ENCODE measurements at places on chromosomes 3 and 15.

DNA sequence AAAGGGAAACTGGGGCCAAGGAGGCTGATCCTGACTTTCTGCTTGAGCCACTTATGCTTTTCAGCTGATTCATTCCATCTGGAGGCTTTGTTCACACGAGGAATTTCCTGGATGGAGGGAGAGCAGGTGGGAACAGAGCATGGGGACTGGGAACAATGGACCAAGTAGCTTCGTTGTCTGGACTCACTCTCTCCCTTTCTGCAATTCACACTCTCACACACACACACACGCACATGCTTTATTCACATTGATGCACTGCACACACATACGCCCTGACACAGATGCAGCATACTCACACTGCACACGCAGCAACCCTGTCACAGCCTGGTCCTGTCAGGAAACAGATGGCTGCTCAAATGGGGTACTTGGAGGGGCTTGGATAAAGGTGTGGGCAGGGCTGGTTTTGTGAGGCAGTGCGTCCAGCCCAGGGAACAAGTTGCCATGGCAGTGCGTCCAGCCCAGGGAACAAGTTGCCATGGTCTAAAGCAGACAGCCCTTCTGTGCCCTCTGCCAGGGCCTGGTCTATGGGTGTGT is 19.8 kb upstream of the CHCHD6 start:
- DNase-seq = no peak

DNA sequence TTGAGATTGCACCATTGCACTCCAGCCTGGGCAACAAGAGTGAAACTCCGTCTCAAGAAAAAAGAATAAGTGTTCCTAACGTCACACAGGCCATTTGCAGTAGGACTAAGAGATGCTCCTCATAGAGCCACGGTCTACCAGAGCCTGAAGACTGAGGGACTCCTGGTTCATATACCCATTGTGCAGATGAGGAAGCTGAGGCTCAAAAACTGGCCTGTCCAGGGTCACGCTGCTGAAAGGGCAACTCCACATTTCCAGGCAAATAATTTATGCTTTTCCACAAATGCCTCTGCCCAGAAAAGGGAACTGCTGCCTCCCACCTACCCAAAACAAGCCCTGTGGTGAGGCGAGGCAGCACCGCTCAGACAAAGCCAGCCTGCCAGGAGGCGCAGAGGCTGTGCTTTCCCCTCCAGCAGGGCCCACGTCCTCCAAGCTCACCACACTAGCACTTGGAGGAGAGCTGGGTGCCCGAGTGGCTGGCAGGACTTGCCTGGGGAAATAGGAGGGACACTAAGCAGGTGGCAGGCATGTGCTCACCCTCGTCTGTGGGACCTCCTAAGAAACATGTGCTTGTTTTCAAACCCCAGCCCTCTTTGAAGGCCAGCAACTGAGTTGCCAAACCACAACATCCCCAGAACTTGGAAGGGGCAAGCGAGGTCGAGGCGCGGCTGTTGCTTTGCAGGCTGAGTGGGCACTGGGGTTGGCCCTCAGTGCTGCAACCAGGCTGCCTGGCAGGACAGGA is 195.6 kb downstream of the XXYLT1 start:
- DNase-seq = peak; percentile 35

DNA sequence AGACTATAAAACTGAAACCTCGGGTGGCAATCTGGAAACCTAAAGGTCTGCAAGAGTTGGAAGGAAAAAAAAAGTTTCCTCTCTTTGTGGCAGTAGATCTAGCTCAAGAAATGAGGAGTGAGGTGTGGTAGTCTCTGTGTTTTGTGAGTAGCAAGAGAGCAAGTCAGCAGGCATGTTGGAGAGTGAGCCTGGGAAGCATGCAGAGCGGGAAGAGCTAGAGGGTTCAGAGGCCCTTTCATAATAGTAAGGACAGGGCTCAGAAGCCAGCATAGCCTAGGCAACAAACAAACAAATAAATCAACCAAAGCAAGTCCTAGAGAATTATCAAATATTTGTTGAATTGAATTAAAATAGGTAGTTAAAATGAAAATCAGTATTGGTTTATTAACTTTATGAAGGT is 189.7 kb upstream of the CBLB start:
- DNase-seq = no peak

- peak; percentile 24 for DNase-seq
Measured at GRCh38 chr15:73931441-73931840, 5.2 kb downstream of the LOXL1 start.

- DNase-seq = no peak
Measured at GRCh38 chr3:37255990-37256308, 81.6 kb upstream of the LRRFIP2 start.

DNA sequence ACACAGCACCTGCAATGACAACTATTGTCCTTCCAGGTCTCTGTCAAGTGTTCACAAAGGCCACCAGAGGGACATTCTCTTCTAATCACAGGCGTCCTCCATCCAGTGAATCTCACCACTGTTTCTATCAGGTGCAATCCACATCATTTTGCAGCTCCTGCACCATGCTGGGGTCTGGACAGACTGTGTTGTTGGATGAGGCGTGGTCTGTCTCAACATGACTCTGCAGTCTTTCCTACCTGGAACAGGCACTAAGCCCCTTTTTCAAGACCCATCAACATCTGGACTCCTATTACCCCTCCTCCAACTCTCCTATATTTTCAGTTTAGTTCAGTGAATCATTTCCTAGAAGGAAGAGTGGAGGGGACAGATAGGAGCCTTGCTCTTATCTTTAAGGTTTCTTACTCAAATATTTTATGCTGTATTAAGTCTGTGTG is 31.5 kb upstream of the VEPH1 start:
- DNase-seq = no peak

DNA sequence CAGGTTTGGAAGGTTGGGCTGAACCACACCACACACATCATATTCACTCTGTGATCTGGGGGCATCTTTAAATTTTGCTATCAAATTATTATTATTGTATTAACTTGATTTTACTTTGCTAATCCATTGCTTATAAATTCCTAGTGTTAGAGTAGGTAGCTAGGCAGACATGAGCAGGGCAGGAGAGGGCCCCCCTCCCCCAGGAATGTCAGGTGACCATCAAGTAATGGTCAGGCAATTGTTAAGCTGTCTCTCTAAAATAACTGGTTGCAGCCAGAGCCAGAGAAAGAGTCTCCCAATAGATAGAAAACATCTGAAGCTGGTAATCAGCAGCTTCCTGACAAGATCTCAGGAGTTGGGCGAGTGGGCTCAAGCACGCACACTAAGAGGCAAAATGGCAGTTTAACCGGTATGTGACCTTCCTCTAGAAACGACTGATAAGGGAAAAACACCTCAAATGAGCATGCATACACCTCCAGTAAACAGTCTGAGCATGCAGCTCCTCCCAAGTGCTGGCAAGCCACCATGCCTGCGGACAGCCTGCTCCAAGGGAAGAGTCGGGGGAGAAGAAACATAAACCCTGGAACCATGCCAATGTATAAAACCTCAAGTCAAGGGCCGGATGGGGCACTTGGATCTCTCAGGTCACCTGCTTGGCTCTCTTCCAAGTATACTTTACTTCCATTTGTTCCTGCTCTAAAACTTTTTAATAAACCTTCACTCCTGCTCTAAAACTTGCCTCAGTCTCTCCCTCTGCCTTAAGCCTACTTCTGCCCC is 3.1 kb upstream of the CXCR6 start:
- no peak for DNase-seq

- DNase-seq = no peak
Measured at GRCh38 chr15:95758851-95759250, 571.6 kb upstream of the NR2F2 start.

- DNase-seq = no peak
Measured at GRCh38 chr15:95887666-95888390, 442.7 kb upstream of the NR2F2 start.

DNA sequence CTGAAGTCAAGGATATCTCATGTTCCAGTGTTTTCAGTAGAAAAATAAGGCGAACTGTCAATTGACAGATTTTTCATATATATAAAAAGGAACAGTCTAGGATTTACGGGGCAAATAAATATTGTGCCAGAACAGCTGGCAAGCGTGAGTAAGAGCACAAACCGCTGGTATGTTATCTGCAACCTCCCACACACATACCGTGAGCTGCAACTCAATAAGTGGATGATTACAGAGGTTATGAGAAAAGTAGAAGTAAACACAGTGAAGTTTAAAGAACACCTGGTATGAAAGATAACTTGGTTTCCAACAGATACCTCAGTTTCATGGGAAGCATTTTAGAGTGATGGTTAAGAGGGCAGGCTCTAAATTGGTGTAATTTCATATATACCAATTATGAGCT is 733.4 kb downstream of the TUSC7 start:
- no peak for DNase-seq

DNA sequence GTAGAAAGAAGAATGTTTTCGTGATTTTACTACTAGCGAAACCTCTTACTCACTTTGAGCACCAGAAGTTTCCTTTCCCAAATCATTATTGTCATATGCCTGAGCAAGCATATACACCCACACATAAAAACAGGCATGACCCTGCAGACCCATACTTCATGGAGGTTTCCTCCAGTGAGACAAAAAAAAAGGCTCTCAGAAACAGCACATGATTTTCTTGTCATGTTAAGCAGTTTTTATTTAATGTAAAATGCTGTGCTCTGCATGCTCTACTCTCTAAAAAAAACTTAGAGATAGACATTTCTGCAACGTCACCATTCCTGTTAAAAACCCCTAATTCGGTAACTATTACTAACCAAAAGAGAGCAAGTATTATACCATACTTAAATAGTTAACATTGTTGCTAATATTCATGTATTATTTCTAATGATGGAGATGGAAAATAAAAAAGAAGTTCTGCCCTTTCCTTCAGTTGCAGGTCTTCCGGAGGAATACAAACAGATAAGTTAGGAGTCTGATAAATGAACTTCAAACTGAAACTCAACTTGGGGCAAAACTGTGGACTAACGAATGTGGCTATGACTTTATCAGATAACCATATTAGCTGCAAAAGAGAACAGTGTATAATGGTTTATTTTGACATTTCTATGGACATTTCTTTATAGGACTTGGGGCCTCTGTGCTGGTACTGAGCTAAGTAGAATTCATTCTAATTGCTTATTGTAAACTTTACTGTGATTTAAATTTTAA is 15.9 kb downstream of the CD200R1 start:
- no peak for DNase-seq

DNA sequence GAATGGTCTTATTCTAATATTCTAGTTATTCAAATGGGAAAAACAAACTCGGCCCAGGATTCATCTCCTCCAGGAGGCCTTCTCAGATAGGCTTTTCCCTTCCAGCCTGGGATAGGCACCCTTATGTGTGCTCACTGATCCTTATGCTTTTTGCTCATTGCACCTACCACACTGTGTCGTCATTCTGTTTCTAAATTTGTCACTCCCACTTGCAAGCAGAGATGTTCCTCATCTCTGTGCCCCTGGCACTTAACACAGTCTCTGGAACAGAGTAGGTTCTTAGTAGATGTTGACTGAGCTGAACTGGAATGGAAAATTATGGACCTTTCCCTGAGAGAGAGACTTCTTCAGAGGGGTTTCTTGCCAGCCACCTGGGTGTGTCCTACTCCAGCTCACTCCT is 18.7 kb upstream of the SPG11 start:
- DNase-seq = no peak

- DNase-seq = no peak
Measured at GRCh38 chr3:136617198-136617597, 135.0 kb downstream of the STAG1 start.

DNA sequence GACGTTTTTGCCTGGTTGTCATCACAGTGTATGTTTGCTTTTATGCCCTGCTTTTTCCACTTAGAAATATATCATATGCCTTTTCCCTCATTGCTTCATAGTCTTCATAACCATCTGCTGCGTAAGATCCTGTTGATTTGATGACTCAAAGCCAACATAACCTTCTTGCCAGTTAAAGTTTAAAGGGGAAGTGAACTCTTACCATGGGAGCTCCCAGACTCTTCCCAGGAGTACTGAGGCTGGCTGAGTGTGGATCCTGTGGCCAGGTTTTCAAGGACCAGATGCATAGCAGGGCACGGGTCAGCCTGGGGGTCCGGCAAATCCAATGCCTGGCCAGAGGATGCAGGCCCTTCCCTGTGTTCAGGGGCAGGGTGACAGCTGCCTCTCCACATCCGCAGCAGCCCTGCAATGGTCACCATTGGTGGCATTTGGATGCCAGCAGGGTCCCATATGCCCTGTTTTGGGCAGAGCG is 42.0 kb upstream of the SACM1L start:
- DNase-seq = no peak

DNA sequence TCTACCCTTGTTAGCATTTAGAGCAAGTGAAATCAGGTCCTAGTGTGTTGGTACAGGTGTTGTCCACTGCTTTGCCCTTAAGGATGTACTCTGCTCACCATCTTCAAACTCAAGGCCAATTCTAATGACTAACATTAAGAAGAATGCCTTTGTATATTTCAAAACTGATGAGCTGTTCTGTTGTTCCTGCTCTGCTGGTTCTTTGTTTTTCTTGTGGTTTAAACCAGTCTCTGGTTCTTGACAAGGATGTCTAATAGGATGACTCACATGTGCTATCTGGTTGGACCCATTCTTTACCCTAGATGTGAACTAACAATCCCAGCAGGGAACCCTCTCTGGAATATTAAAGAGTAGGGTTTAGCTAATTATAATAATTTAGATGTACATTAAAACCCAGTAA is 17.3 kb downstream of the ABHD5 start:
- DNase-seq = no peak

DNA sequence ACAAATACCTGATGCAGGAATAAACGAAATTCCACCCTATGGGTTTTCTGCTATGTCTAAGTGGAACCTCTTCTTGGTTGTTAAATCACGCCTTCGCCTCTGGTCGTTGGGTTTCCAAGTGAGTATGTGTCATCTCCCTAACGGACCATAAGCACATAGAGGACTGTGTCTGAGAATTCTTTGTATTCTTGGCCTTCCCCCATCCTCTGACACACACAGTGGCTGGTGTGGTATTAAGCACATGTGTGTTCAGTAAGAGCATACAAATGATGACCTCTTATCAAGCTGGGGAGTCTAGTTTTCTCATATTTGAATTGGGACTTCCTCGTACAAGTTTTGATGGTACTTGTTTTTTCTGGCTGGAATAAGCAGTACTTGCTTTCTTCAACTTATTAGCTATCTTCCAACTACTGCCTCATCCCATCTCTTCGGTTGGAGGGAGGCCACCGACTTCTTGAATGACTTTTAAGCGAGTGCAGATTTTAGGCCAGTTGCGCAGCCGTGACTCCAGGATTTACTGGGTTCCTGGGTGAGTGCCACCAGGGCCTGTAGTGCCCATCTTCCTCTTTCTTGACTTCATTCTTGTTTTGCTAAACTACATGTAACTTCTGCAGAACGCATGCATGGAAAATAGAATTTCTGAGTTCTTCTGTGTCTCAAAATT is 240.2 kb downstream of the ADAMTS17 start:
- DNase-seq = no peak

GRCh38 chr3:42502429-42503250 is at the start of gene VIPR1:
Gene VIPR1 (plus strand): TSS chr3:42502643. CDS start chr3:42502736, 93 bp downstream.
- DNase-seq = peak; percentile 90

Data from lower lobe of right lung (tissue), 2 donors.